RKO (cell line): ENCODE measurements at places on chromosomes 2 and 18.

GRCh38 chr2:99425022-99425421 lies 64.8 kb downstream of the REV1 start:
- DNase-seq = peak; percentile 18

DNA sequence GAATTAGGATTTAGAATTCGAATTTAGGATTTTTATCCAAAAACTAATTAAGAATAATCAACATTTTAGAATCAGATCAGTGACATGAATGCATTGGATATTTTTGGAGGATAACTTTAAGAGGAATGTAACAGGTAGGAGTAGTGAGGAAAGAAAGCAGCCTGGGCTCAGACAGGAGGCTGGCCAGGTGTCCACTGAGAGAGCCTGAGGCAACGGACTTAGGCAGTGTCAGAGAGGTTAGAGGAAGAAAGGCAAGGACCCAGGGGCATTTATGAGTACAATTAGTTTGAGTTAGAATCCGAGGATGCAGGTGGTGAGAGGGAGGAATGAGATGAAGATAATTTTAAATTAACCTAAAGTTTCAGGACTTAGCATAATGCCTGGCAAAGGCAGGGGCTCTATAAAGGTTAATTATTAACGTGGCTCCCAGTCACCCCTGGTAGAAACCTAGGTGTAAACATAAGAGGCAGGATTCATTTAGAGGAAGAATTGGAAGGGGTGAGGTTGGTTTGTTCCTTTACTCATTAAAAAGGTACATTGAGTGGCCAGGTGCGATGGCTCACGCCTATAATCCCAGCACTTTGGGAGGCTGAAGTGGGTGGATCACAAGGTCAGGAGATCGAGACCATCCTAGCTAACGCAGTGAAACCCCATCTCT lies 507.1 kb downstream of the TMEM182 start:
- no peak for DNase-seq

GRCh38 chr2:10482460-10482859 lies 34.3 kb upstream of the ODC1 start:
- DNase-seq = no peak

GRCh38 chr2:184338771-184339170 lies 259.6 kb upstream of the ZNF804A start:
- DNase-seq = no peak

DNA sequence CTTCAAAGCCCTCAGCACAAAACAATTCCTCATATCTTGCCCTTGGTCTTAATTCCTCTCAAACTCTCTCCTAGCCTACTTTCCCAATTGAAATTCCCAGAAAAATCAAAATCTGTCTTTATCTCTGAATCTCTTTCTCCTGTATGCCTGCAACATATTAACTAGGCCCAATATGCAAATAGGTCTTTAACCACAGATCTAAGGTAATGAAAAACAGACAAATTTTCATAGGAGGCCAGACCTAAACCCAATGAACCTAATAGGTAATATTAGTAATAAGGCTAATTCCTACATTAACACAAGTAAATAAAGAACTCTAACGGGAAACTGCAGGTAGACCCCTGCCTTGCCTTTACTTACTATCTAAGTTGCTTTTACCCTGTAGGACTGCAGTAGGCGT lies 41.4 kb downstream of the WDR33 start:
- no peak for DNase-seq
